ENCODE measurements at places on chromosomes 5 and 9. TPM values are rescaled to one million over a fixed set of nuclear protein-coding genes. Genes with fewer than 3 reads are reported as not detected.

OR13F1 gene
- total RNA-seq, result not detected

GRCh38 chr5:33631139-33631538 is 190.4 kb downstream of the TARS1 start:
- no peak overlapping the region for H3K4me3 ChIP-seq
- H3K36me3 ChIP-seq, result no peaks in the 10 kb centered on the region
- H3K4me1 ChIP-seq, result no peaks in the 10 kb centered on the region
- no peak for DNase-seq
- H3K27ac ChIP-seq, result no peak overlapping the region

INIP gene
- total RNA-seq, result 9.9 TPM

- H3K27me3 ChIP-seq, result peaks cover 3% of the 10 kb centered on the region
- no peaks in the 10 kb centered on the region for H3K36me3 ChIP-seq
- DNase-seq, result no peak
- no peaks in the 10 kb centered on the region for H3K4me1 ChIP-seq
- no peak overlapping the region for H3K27ac ChIP-seq
These were observed 74.4 kb upstream of the SHISAL2B start for GRCh38 chr5:64615895-64616294.

COL27A1 gene
- total RNA-seq, result not detected

PCDHB8 gene
- total RNA-seq, result not detected

GRCh38 chr5:144332265-144332664 is 161.6 kb downstream of the KCTD16 start:
- H3K4me1 ChIP-seq, result no peaks in the 10 kb centered on the region
- no peaks in the 10 kb centered on the region for H3K27me3 ChIP-seq
- no peak overlapping the region for H3K27ac ChIP-seq
- no peak overlapping the region for H3K4me3 ChIP-seq

GRCh38 chr9:74639112-74639511 is 142.0 kb downstream of the RORB start:
- no peak for DNase-seq
- H3K27me3 ChIP-seq, result no peaks in the 10 kb centered on the region
- no peaks in the 10 kb centered on the region for H3K4me1 ChIP-seq
- no peak overlapping the region for H3K4me3 ChIP-seq
- no peaks in the 10 kb centered on the region for H3K36me3 ChIP-seq

GRCh38 chr5:35902046-35902672 is 36.3 kb downstream of the CAPSL start:
- peak; percentile 36 for DNase-seq
- no peaks in the 10 kb centered on the region for H3K27me3 ChIP-seq
- peaks cover 14% of the 10 kb centered on the region for H3K4me1 ChIP-seq
- H3K27ac ChIP-seq, result no peak overlapping the region

Data from natural killer cell (primary cell).